Brain (organoid and tissue), 16 donors: ENCODE measurements at places on chromosomes 16 and 17.

DNA sequence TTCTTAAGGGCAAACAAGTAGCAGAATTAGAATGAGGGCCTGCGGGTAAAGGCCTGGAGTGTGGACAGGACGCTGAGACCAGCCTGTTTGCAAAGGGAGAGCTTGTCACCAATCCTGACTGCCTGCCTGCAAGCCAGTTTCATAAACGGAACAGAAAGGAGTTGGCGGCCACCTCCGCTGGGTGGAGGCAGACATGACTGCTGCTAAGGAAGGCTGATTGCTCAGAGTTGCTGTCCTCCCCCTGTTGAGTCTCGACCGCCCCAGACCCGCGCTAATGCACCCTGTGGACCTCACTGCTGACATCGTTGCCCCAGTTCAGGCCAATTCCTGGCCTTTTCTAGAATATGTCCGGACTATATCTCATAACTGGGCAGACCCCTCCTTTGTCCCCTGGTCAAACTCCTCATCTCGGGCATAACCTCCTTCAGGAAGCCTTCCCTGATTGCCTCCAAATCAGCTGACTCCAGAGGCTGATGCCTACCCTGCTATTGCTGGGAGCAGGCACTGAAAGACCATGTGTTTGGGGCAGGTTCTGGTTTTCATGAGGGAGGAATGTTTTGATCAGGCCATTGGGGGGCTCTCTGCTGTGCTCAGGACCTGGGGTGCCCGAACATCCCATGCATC lies 153.0 kb upstream of the CIBAR2 start:
- no peak for DNase-seq

GRCh38 chr16:88816736-88817535 lies 5.2 kb upstream of the APRT start:
- DNase-seq: no peak

DNA sequence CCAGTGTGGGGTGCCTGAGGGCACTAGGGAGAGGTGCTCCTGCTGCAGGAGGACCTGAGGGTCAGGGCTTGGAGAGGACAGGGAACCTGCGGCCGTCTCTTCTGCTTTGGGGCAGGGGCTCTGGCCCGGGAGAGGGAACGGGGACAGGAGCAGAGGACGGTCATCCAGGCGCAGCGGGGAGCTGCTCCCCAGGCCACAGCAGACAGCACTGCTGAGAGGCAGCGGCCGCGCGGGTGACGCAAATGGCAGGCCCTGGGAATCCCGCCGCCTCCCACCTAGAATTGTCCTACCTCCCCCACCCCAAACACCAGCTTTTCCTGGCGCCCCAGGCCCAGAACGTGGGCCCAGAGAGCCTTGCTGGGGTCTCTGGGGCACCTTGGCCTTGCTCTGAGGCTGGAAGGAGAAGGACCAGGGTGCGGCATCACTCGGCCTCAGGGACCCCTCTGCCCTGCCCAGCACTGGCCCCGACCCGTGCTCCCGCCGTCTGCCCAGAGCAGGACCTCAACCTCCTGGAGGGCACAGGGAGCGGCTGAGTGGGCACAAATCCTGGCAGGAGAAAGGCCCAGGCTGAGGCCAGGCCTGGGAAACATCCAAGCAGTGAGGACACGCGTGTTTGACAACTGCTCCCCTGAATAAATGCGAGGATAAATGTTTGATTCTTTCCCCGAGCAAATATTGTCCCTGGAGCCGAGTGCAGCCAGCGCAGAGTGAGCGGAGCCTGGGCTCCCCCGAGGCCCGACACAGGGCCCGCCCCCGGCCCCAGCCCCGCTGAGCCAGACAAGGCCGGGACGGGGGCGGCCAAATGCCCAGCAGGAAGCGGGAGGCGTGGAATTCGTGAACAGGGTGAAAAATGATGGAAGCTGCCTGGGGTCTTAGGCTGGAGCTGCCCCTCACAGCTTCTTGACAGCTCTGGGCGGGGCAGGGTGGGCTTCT lies 8.5 kb downstream of the SSTR5 start:
- DNase-seq: no peak

GRCh38 chr17:57226793-57227192 lies 29.5 kb upstream of the MSI2 start:
- no peak for DNase-seq

DNA sequence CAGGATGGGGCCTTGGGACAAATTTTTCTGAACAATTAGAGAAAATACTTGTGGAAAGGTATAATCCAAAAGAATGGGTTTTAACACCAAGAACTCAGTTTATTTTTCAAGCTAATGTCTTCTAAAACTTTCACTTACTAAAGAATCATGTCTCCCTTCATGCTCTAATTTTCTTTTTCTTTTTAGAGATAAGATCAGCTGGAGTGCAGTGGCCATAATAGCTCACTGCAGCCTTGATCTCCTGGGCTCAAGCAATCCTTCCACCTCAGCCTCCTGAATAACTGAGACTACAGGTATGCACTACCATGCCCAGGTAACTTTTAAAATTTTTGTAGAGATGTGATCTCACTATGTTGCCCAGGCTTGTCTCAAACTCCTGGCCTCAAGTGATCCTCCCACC lies 5.5 kb downstream of the OR4D1 start:
- no peak for DNase-seq

- peak; percentile 63 for DNase-seq
These were observed 29.6 kb downstream of the HS3ST3B1 start for GRCh38 chr17:14330492-14330962.

- no peak for DNase-seq
These were observed at the start of gene TMEM114 for GRCh38 chr16:8589900-8590688. Gene TMEM114 (minus strand): TSS chr16:8590511. CDS start chr16:8589838, 673 bp downstream.

GRCh38 chr17:35903451-35903850 lies 23.3 kb upstream of the CCL5 start:
- DNase-seq: no peak

GRCh38 chr16:27344721-27345120 lies 30.9 kb downstream of the IL4R start:
- DNase-seq: no peak

DNA sequence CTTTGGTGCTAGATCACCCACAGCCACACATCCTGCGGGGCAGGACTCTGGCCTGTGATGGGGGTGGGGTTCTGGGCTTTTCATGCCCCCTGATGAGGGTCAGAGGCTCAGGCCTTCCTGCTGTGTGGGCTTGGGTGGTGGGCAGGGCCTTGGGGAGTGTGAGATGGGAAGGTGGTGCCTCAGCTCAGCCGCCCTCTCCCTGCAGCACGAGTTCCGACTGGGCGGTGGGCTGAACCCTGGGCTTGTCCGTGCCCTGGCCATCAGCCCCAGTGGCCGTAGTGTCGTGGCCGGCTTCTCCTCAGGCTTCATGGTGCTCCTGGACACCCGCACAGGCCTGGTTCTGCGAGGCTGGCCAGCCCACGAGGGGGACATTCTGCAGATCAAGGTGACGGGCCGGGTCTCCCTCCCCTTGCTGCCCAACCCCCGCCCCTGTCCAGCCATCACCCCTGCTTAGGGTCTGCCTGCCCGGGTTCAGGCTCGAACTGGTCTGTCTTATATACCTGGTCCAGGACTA lies 6.8 kb upstream of the SERPINF2 start:
- no peak for DNase-seq

DNA sequence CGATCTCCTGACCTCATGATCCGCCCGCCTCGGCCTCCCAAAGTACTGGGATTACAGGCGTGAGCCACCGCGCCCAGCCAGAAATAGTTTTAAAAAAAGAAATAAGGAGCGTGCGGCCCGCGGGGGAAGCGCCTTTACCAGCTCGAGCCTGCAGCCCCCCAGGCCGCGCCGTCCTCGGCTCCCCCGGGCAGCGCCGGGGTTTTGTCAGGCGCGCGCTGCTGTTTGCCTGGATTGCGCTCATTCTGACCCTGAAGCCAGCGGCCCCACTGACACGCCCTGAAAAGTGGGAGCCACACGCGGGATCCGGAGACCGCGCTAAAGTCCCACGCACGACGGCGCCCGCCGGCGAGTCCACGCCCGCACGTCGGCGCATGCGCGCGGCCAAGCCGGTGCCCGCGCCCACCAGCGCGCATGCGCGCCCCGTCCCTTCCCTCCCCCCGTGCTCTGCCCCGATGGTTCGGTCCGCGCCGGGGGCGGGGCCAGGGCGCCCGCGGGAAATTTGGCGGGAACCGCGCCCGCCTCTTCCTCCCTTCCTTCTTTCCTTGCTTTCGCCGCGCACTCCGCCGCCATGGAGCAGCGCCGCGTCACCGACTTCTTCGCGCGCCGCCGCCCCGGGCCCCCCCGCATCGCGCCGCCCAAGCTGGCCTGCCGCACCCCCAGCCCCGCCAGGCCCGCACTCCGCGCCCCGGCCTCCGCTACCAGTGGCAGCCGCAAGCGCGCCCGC lies at the start of gene CDT1:
TSS of gene CDT1 (plus strand) at position 526 of the 724 bp plus-strand sequence. CDS start at position 569, 43 bp downstream.
- DNase-seq: peak; percentile 93
